ENCODE measurements at places on chromosomes 5 and 9. TPM values are rescaled to one million over a fixed set of nuclear protein-coding genes. Genes with fewer than 3 reads are reported as not detected.

Gene FOXD1
- 2.8 TPM for total RNA-seq

Gene KLF9
- total RNA-seq = 1.9 TPM

Gene RC3H2
- total RNA-seq = 65.3 TPM

Gene SEMA4D
- 12.4 TPM for total RNA-seq

Gene IRX1
- total RNA-seq = 0.18 TPM

Gene NKD2
- 0.59 TPM for total RNA-seq

Gene NXNL2
- 2.8 TPM for total RNA-seq

Gene KIF12
- total RNA-seq = not detected

Gene IL5
- total RNA-seq = not detected

Gene ENTPD2
- total RNA-seq = 0.30 TPM

Gene C9orf50
- total RNA-seq = not detected

Gene MTAP
- total RNA-seq = 21.8 TPM

Gene FLT4
- 2.5 TPM for total RNA-seq

Gene HAND1
- 0.38 TPM for total RNA-seq

Gene NINJ1
- total RNA-seq = 53.1 TPM

Gene MLANA
- total RNA-seq = 5.9 TPM

Gene PIP5K1B
- 0.63 TPM for total RNA-seq

Gene SNX24
- total RNA-seq = 12.1 TPM

Gene ASPN
- 49.8 TPM for total RNA-seq

Gene PGM5
- total RNA-seq = 0.59 TPM

Gene LCN15
- total RNA-seq = 0.15 TPM

Gene ENTREP1
- total RNA-seq = 1.2 TPM

Gene PCDHGA3
- 0.24 TPM for total RNA-seq

Gene RAPGEF1
- 22.7 TPM for total RNA-seq

Gene GLRA1
- 0.69 TPM for total RNA-seq

Gene SLC6A7
- total RNA-seq = 0.14 TPM

Gene PCDHAC2
- total RNA-seq = 2.1 TPM

Gene ARL15
- 51.3 TPM for total RNA-seq

Gene RNF224
- total RNA-seq = 0.50 TPM

Gene PHF24
- 1.1 TPM for total RNA-seq

Gene ARHGEF37
- 0.42 TPM for total RNA-seq

Gene GRXCR2
- not detected for total RNA-seq

Gene CDHR2
- 1.4 TPM for total RNA-seq

Gene MSH3
- 15.3 TPM for total RNA-seq

Gene C9orf72
- 12.8 TPM for total RNA-seq

Gene CDC14B
- 15.1 TPM for total RNA-seq

Gene SPAG8
- 4.5 TPM for total RNA-seq

Gene PLPP7
- total RNA-seq = 1.9 TPM

Gene SLC36A3
- total RNA-seq = 0.23 TPM

Gene PDE6A
- 0.56 TPM for total RNA-seq

Gene SHISAL2B
- 0.68 TPM for total RNA-seq

Gene PCDHGB5
- 11.4 TPM for total RNA-seq

Gene CD72
- 5.9 TPM for total RNA-seq

Gene SPINK1
- not detected for total RNA-seq

Gene PROB1
- total RNA-seq = 1.1 TPM

Gene ZNF883
- 5.6 TPM for total RNA-seq

Gene PCDHA11
- total RNA-seq = not detected

Gene SPINK4
- not detected for total RNA-seq

Gene TXN
- 341 TPM for total RNA-seq

Data from motor neuron (in vitro differentiated cells).